Posterior vena cava (tissue), 2 donors: ENCODE measurements at places on chromosomes 1 and 21.
A peak's percentile ranks its signal among the peaks of the same experiment; 100 is the strongest.

- DNase-seq = no peak
Observed at GRCh38 chr1:153907134-153907533, 15.6 kb downstream of the GATAD2B start.

- DNase-seq = no peak
Observed at GRCh38 chr1:222656391-222657155, 38.7 kb downstream of the MIA3 start.

DNA sequence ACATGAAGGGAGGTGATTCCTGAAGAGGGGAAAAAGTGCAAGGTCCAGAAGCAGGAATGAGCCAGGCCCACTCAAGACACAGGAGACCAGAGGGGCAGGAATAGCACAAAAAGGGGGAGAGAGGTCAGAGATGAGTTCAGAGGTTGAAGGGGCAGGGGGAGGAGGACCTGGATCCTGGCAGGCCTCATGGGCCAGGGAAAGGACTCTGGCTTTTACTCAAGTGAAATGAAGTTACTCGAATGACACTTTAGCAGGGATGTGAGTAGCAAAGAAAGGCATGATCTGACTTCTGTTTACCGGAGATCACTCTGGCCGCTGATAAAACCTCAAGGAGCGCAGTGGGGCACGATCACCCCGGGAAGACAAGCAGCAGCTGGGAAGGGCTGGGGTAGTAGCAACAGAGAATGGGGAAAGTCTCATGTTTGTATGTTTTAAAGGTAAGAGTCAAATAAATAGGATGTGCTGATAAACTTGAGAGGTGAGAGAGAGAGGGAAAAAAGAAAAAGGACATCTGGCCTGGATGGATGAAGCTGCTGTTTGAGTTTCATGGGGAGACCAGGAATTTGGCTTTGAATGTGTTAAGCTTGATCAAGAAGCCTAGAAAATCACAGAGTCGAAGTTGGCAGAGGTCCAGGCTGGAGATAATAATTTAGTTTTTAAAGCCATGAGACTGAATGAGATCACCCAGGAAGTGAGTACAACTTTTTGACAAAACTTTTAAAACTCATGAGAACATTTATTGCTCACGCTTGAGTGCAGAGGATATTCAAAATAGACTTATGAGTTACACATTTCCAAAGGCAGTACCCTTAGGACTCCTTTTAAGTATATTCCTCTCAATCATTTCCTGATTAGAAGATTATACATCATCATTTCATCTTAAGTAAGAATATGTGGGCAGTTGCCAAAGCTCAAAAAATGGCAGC lies 156.0 kb downstream of the RERE start:
- DNase-seq = no peak

GRCh38 chr1:207797229-207797973 lies 45.5 kb downstream of the CD46 start:
- peak; percentile 96 for DNase-seq

DNA sequence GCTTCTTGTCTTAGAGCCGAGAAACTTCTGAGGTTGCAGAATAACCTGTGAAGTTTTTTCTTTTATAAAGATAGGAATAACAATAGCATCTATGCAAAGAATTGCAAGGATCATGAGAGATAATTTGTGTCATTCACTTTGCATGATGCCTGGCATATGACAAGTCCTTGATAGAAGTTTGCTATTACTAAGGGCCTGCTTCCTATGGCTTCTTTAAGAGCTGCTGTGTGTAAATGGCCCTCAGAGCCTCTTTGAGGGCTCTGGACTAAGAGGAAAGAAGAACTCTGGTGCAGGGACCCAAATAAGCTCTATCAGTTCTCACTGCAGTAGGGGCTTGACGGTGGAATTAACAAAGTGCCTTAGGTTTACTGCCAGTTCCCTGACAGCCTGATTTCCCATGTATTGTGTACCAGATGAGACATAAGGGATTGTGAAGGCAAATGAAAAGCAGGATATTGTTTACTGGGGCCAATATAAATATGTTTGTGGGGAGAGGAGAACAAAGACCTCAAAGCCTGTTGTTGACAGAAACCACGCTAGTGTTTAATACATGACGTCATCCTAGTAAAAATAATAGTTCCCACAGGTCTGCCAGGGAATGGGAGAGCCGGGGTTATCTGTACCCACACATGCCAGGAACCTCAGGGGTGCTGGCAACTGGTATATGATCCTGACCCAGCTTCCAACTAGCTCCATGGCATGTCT lies 131.2 kb upstream of the UBE2U start:
- no peak for DNase-seq

- peak; percentile 72 for DNase-seq
Observed at GRCh38 chr1:226984521-226985238, 44.6 kb downstream of the COQ8A start.

GRCh38 chr1:31154000-31154631 lies 85.6 kb downstream of the NKAIN1 start:
- DNase-seq = no peak

DNA sequence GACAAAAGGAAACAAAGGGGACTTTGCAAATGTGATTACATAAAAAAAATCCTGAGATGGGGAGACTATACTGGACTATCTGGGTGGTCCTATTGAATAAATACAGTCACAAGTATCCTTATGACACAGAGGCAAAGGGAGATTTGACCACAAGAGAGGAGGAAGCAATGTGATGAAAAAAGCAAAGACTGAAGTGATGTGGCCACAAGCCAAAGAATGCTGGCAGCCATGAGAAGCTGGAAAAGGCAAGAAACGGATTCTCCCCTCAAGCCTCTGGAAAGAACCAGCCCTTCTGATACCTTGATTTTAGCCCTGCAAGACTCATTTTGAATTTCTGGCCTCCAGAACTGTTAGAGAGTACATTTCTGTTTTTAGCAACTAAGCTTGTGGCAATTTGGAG lies 36.4 kb downstream of the OLFML2B start:
- DNase-seq = no peak

- no peak for DNase-seq
Observed at GRCh38 chr1:1799716-1800115, 21.4 kb upstream of the NADK start.

DNA sequence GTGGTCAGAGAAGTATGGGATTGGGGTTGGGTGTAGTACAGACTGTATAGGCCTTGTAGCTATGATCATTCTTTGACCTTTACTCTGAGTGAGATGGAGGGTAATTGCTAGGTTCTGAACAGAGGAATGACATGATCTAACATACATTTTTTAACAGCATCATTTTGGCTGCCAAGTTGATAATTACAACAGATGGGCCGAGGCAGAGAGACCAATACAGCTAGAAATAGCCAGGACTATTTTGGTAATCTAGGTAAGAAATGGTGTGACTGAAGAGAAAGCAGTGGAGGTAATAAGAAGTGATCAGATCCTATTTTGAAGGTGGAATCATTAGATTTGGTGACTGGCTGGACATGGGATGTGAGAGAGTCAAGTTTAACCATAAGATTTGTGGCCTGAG lies 43.5 kb downstream of the RPAP2 start:
- no peak for DNase-seq

GRCh38 chr1:90027281-90027680 lies 32.4 kb downstream of the ZNF326 start:
- no peak for DNase-seq

- no peak for DNase-seq
Observed at GRCh38 chr1:9778905-9779304, 44.9 kb downstream of the CLSTN1 start.

GRCh38 chr1:149845416-149845815 lies 54.0 kb upstream of the BOLA1 start:
- no peak for DNase-seq

GRCh38 chr1:72281144-72281543 lies 1.2 kb downstream of the NEGR1 start:
- no peak for DNase-seq

GRCh38 chr21:38804789-38805327 lies 871 bp upstream of the ETS2 start:
- DNase-seq = peak; percentile 93

DNA sequence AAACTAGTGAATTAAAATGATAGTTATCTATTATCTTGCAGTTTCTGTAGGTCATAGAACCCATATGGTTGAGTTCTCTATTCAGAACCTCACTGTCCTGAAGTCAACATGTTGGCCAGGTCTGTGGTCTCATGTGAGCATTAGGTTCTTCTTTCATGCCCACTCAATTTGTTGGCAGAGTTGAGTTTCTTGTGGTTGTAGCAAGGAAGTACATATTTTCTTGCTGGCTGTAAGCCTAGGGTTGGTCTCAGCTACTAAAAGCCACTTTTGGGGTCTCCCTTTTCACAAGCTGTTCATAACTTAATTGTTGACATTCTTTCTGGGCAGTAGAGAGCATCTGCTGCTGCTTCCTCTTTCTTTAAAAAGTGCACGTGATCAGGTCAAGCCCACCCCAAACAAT lies 1165.1 kb upstream of the NCAM2 start:
- no peak for DNase-seq

- DNase-seq = no peak
Observed at GRCh38 chr1:241024834-241025233, 332.2 kb downstream of the RGS7 start.

DNA sequence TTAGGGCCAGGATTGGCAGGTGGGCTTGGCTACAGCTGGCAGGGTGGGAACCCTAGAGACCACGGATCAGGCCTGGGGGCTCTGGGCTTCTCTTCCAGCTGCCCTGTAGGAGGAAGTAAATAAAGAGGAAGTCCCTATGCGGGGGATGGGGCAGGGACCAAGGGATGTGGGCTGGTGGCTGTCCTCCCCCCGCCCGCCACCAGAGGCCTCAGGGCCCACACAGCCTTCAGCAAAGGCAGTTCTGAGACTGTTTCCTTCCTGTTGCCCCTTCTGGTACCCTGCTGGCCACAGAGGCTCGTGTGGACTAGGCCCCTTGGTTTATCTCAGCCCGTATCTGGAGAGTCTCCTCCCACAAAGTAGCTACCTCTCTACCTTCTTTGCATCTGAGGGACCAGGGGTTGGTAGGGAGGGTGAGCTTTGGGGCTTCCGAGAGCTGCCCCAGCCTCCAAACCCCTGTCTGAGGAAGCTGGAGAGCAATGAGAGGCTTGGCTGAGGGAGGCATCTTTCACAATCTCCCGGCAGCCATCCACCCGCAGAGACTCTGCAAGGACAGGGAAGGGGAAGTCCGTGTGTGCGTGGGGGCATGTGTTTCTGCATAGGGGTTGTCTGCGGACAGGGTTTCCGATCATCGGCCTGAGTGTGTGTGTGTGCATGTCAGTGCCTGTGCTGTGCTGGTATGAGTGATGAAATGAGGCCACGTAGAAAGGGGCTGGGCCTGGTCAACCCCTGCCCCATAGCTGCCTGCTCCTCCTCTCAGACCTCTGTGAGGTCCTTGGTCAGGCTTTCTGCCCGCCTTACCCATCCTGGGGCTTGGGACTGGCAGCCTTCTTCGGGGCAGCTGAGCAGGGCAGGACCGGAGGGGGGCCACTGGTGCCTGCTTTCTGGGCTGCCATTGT lies 12.5 kb downstream of the RPS6KA1 start:
- peak; percentile 97 for DNase-seq

- DNase-seq = no peak
Observed at GRCh38 chr1:172176206-172176605, 244.3 kb upstream of the C1orf105 start.

GRCh38 chr21:17738176-17738953 lies 80.8 kb downstream of the C21orf91 start:
- DNase-seq = no peak

- DNase-seq = peak; percentile 78
Observed at GRCh38 chr21:42281181-42281680, 34.0 kb downstream of the TFF3 start.

DNA sequence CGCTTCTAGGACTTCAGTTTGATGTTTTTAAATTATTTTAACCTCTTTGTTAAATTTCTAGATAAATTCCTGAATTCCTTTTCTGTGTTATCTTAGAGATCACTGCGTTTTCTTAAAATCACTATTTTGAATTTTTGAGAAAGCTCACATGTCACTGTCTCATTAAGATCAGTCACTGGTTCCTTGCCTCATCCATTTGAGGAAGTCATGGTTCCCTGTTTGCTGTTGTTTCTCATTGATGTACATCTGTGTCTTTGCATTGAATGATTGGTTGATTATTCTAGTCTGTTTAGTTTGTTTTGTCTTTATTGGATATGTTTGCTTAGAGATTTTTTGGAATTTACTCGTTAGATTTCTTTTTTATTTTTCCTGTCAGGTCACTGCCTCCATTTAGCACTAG lies 50.1 kb downstream of the CRP start:
- no peak for DNase-seq

GRCh38 chr1:53292690-53293089 lies 35.2 kb downstream of the LRP8 start:
- DNase-seq = no peak

- no peak for DNase-seq
Observed at GRCh38 chr1:85317560-85317959, 41.1 kb upstream of the BCL10 start.

DNA sequence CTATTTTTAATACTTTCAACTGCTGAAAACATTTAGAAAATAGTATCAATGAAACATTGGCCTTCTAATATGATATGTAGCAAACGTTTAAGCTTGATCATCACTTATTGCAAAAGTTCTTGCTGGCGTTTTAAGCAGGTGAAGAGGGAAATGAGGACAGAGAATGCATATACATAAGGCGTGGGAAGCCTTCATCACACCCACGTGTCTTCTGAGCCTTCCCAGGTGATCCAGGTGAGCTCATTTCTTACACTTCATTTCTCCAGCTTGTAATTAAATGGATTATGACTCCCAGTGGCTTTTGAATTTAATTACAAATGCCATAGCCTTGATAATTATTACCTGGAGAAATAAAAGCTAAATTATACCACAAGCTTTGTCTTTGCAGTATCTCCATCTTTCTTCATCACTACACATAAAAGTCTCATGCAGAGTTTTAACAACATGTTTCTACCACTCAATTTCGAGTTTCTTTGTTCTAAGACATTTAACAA lies 1973.8 kb downstream of the MRPL39 start:
- DNase-seq = no peak

- DNase-seq = no peak
Observed at GRCh38 chr1:205959789-205960188, 16.5 kb upstream of the SLC26A9 start.

GRCh38 chr1:111624382-111624781 lies 4.8 kb downstream of the RAP1A start:
- DNase-seq = no peak

DNA sequence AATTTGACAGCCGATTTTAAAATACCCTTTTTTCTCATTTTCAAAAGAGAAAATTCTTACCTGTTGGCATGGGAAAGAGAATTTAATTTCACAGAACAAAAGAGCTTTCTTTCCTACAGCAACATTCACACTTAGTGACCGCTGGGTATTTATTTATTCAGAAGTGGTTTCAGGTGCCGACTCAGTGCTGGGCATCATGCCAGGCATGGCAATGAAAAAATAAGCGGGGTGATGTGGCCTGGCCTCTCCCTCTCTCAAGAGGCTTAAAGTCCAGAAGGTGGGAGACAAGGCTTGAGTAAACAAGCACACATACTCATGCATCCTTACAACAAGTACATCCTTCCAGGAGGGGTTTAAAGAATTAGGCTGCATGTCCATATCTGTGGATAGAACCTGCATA lies 4.1 kb upstream of the PCP4 start:
- no peak for DNase-seq

DNA sequence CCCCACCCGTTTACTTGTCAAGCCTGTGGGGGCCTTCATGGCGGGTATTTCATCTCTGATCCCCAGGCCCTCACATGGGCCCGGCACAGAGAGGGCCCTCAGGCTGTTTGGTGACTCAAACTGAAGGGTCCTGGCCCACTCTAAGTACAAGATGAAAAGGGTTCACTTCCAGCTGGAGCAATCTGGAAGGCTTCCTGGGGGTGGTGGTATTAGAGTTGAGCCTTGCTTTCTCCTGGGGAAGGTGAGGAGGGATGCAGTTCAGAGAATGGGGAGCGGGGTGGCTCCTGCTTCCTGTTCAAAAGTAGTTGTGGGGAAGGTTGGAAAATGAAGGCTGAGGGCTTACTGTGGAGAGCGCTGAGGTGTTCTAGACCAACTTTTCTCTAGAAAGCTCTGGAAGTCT lies 47.7 kb downstream of the DHRS3 start:
- DNase-seq = no peak
